ENCODE measurements at places on chromosomes 4 and X.

- no peak for DNase-seq
Measured at GRCh38 chr4:181331214-181331613, 912.0 kb upstream of the TENM3 start.

DNA sequence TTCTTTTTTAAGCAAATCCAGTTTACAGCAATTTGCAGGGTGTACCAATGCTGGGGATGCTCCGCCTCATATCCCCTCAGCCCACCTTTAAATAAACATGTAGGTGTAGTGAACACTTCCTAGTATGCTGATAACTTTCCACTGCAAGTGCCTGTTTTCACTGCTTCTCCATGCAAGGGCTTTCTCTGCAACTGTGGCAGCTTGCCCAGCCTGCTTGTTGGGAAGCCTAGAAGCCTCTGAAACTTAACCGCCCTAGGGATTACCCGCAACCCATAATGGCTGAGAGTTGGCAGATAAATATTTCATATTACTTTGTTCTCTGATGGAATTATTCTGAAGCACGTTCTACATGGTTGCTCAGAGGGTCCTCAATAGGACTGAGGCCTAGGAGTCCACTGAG, 253.7 kb upstream of the DDX53 start:
- no peak for DNase-seq

- no peak for DNase-seq
Measured at GRCh38 chr4:162164906-162165510, 1.2 kb upstream of the FSTL5 start.

- no peak for DNase-seq
Measured at GRCh38 chr4:169418846-169419245, 148.1 kb upstream of the SH3RF1 start.

GRCh38 chrX:42772874-42773273, 5.1 kb downstream of the PPP1R2C start:
- DNase-seq = no peak

GRCh38 chr4:138910914-138911336, 104.7 kb upstream of the NOCT start:
- DNase-seq = no peak

GRCh38 chrX:8204943-8205342, 33.9 kb upstream of the VCX2 start:
- no peak for DNase-seq

DNA sequence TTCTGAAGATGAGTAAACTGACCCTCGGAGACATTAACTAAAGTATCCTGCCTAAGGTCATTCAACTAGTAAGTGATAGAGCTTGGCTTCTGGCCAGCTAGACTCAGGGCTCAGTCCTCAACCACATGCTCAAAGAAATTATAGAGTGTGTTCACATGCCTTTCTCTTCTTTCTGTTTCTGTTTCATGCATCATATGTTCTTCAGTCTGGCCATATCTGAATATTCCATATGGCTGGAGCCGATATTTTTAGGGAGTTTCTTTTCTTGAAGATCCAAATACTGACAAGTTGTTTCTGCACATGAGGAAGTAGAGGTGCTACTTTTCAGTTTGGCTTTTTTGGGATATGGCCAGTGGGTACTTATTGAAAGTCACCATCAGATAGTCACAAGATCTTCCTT, 44.9 kb downstream of the MMRN1 start:
- DNase-seq = no peak

GRCh38 chr4:167939863-167940616, 152.3 kb upstream of the ANXA10 start:
- DNase-seq = no peak

DNA sequence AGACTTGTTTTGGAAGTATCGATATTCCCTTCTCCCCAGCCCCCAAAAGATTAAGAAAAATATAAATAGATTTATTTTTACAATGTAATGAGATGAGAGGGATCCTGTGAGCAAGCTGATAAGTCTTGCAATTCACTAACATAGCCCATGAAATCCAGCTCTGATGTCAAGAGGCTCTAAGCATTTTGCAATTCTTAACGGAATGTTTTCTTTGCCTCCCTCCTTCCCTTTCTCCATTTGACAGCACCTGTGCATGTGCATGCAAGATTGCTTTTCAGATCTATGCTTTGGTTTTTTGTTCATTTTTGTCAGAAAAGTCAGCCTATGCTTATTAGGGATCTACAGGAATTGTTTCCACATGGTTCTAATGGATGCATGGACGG, 169.9 kb downstream of the SLIT2 start:
- no peak for DNase-seq

DNA sequence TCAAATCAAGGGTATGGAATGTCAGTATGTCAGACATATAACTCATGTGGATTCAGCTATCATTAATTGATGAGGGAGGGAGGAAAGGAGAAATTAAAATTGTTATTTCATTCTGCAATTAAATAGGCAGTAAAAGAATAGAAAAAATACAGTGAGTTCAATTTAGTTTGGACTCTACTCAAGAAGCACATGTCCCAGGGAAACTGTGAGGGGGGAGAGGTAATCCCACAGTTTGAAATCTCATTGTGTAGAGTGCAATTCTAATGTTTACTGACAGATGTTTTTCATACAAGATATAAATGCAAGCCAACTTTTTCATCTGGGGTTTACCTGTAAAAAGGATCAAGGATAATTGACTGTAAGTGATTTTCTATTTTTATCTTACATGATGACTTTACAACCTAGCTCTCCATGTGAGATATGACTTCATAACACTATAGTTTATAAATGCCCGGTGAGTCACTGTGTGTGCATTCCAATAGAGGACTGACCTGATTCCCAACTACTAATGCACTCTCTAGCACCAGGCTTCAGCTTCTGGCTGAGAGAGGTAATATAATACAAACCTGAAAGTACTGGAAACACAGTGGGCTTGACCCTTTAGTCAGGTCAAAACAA, 35.2 kb upstream of the SCD5 start:
- DNase-seq = no peak

- no peak for DNase-seq
Measured at GRCh38 chr4:76982638-76983584, 33.4 kb downstream of the SEPTIN11 start.

GRCh38 chrX:139246295-139246694, 284.2 kb upstream of the F9 start:
- no peak for DNase-seq

- DNase-seq = no peak
Measured at GRCh38 chr4:74715706-74716435, 78.5 kb downstream of the BTC start.

DNA sequence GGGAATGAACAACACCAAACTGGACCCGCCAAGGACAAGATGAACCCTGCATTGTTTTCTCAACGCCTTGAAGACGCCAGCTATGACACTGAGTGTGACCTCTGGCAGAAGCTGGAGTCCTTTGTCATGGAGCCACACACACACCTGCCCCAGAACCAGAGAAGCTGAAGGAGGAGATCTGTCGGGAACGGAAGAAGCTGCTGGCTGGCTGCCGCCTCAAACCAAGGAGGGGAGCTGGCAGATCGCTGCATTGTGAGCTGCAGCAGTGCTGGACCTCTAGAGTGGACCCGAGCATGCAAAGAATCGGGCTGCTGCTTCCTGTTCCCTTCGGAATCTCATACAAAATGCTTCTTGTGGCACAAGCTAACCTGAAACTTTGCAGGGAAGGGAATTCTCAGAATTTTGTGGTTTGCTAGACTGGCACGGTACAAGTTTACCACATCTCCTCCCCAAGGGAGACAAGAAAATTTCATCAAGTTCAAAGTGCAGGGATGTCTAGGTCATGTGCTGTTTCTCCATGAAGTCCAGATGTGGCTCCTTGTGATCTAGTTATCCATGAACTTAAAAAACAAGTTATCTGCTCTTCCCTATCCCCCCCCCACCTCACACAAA, 23.4 kb upstream of the GLRB start:
- no peak for DNase-seq

DNA sequence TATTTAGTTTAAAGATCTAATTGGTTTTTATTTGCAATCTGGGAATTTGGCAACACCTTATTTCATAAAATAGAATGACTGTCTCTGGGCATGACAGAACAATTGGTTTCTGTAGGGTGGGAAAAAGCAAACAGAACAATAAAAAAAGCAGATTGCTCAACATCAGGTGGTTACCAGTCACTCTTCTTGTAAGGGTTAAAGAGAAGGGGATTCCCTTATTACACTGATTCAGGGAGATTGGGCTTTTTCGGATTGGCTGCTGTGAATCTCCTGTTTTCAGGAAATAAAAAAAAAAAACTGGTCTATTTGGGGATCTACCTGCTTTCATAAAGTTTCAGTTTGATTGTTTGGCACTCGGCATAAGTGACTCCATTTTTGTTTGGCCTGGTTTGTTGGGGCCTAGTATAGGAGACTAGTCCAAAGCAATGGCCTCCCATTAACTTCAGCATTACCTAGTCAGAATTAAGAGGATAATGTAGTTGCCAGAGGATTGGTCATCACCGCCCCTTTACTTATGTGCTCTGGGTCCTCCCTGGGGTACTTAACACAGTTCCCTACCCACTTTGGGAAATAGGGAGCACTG, 380.5 kb downstream of the IDS start:
- no peak for DNase-seq

DNA sequence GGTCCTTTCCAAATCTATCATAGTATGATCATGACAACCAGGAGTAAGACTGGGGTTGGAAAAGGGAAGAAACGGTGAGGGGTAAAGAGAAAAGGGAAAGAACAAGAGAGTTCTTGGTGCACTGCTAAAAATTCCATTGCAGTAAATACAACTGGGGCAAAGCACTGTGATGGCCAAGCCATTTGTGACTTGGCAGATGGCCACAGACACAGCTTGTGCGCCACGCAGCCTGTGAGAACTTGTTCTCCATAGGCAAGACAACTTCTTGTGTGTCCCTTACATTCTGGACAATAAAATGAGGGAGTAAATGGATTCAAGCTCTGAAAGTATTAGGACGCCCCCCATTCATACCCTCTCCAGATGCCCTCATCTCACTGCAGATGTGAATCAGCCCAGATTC, 10.9 kb downstream of the MFAP3L start:
- no peak for DNase-seq

DNA sequence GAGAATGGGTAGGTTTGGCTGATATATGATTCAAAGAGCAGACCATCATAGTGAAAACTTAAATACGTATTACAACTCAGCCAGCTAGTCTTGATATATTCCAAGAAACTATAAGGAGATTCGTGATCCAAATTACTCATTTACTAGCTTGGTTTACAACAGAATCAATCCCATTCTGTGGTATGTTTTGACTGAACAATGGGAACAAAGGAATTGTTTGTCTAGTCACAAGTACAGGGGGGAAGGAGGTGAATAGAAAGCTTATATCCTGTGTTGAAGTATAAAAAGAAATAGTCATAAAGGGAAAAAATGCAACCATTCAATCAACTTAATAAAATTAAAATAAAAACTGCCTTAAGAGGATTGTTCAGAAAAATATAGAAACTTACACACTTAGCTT, 17.0 kb downstream of the C4orf54 start:
- DNase-seq = no peak

- DNase-seq = no peak
Measured at GRCh38 chr4:150115851-150116250, 37.6 kb downstream of the DCLK2 start.

GRCh38 chr4:47442980-47443379, 20.5 kb downstream of the COMMD8 start:
- no peak for DNase-seq

DNA sequence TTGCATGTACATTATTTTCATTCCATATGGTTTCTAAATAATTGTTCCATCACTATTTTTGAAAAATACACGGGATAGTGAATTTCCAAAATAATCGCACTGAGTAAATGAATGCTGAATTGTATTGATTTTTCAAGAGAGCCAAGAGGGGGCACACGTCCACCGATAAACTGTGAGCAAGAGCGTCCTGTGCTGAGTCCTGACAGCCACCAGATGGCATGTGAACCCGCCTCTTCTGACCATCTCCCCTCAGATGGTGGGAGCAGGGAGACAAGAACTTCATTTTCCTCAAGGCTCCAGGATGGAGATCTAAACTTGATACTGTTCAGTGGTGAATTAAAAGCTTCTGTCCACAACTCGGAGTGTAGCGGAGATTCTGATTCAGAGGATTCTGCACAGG, 30.6 kb upstream of the IL9R start:
- DNase-seq = no peak

DNA sequence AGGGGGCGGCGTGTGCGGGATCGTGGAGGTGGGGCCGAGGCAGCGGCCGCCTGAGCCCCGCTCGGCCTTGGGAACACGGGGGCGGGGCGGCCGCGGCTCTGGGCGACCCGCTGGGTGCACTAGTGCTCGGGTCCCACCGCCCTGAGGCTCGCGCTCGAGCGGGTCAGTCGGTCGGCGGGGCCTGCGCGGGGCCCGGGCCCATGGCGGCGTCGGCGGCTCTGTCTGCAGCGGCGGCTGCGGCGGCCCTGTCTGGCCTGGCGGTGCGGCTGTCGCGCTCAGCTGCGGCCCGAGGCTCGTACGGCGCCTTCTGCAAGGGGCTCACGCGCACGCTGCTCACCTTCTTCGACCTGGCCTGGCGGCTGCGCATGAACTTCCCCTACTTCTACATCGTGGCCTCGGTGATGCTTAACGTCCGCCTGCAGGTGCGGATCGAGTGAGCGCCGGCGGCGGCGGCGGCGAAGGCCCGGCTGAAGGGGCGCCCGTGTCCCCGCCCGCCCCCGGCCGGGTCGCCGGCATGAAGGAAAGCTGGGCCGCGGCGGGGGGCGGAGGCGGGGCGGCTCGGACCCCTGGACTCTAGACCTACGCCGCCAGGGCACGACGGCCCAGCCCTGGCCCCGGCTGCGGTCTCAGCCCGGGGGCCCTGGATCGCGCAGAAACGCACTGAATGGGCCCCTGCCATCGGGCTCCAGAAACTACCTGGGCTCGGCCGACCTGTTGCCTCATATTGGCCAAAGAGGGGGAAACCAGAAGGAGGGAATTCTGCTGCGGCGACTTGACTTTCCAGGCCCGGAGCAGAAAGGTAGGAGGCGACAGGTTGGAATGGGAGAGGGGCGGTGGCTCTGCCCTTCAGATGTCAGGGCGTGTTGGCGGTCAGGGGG, at the start of gene SMIM10L2A:
TSS of gene SMIM10L2A (plus strand) at position 13 of the 878 bp plus-strand sequence. CDS start at position 201, 188 bp downstream.
- no peak for DNase-seq

- no peak for DNase-seq
Measured at GRCh38 chr4:76781698-76782595, 116.0 kb downstream of the SOWAHB start.

- DNase-seq = no peak
Measured at GRCh38 chr4:80266902-80267380, 477 bp downstream of the FGF5 start.
